ENCODE measurements at places on chromosomes 12 and 14.

DNA sequence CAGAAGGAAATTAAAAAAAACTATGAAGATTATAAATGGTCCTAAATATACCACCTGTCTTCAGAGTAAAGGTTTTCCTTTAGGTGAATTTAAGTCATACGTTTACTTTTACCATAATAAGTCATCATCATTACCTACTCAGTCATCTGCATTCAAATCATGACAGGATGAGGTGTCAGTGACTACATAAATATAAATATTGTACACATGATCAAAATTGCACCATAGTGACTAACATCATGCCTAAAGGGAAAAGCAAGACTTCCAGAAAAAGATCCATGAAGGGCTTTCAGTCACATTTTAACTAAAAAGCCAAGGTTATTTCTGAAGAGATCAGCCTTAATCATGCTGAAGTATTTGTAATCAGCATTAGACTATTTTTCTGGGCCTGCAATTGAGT is 759.9 kb upstream of the FLRT2 start:
- no peak for DNase-seq

DNA sequence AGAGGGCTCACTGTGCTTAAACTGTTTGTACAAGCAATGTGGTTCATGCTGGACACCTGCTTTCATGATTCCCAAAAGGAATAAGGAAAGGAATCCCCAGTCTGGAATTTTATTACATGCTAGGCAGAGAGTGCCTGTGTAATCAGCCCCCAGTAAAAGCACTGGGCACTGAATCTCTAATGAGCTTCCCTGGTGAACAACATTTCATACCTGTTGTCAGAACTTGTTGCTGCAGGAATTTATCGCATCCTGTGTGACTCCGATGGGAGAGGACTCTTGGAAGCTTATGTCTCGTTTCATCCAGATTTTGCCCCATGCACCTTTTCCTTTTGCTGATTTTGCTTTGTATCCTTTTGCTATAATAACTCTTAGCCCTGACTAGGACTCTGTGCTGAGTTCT is 190.2 kb upstream of the HMGA2 start:
- no peak for DNase-seq

- DNase-seq: no peak
Measured at GRCh38 chr12:108620236-108620879, 13.3 kb downstream of the SELPLG start.

DNA sequence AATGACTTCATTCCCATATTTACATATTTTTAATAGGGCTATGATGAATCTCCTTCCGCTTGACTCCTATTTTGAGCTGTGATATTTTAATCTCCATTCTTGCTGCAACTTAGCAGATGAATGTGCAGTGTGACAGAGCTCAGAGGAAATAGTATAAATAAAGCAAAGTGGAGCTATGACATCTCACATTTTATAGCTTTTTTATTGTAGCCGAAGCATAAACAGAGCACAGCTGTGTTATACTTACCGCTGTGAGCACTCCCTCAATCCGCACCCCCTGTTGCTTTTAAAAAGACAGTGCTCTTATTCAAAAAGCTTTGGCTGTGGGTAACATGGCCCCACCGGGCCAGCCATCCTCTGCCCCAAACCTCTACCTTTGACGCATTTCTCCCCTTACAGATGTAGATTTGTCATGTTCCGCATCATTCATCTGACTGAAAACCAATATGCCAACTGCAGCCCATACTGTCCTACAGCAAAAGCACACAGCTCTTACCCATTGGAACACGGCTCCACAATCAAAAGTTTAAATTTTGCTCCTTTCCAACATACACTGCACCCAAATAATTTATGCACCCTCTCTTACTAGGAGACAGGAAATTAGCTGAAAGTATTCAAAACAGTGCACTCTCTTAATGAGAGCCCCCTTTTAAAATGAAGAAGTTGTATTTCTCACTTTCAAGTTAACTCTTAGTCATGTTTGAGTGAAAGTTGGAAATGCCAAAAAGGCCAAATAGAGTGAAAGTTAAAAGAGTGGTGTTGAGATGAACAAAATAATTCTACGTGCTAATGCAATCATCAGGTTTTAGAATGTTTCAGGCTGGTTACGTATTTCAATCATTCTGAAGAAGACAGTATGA is 429.3 kb upstream of the SOX5 start:
- DNase-seq: no peak

- no peak for DNase-seq
Measured at GRCh38 chr12:65675141-65675621, 149.1 kb upstream of the HMGA2 start.

- DNase-seq: peak; percentile 20
Measured at GRCh38 chr14:39469094-39469710, 37.0 kb upstream of the FBXO33 start.

GRCh38 chr12:121142171-121142950 is 9.7 kb downstream of the P2RX7 start:
- no peak for DNase-seq

GRCh38 chr12:121949648-121950397 is 31.4 kb downstream of the CFAP251 start:
- DNase-seq: no peak

DNA sequence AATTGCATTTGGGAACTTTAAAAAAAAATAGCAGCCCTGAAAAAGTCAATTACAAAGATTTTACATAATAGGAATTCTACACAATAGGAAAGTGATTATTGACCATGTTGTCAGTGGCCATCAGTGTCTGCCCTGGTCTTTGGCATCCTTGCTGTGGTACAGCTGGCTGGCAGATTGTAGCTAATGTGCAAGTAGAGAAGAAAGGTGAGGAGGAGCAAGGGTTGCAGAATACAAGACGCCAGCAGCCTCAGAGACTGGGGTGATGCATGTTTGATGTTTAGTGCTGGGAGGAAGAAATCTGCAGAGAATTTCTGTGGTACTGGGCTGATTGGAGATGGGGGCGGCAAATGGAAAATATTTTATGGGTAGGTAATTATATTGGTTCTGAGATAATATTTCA is 322.9 kb downstream of the TMEM117 start:
- no peak for DNase-seq

- DNase-seq: no peak
Measured at GRCh38 chr12:16492820-16493797, 112.9 kb downstream of the LMO3 start.

DNA sequence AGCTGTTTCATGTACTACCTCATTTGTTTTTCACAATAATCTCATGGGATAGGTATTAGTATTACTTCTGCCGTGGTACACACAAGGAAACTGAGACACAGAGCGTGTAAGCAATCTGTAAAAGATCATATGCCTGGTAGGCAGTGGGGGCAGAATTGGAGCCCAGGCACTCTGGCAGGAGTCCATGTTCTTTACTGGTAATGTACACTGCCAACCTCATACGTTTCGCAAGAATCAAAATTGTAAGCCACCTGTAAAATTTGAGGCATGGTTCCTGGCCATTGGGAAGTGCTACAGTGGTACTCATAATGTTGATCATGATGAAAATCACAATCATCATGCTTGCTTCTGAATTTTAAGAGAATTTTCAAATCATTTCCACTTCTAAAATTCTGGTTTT is 40.7 kb downstream of the TMTC1 start:
- DNase-seq: no peak

- no peak for DNase-seq
Measured at GRCh38 chr14:22844221-22845102, 8.1 kb downstream of the MMP14 start.

GRCh38 chr12:49541911-49542505 is 3.2 kb downstream of the KCNH3 start:
- no peak for DNase-seq

- DNase-seq: peak; percentile 13
Measured at GRCh38 chr14:39102265-39102968, 618 bp downstream of the SEC23A start.

DNA sequence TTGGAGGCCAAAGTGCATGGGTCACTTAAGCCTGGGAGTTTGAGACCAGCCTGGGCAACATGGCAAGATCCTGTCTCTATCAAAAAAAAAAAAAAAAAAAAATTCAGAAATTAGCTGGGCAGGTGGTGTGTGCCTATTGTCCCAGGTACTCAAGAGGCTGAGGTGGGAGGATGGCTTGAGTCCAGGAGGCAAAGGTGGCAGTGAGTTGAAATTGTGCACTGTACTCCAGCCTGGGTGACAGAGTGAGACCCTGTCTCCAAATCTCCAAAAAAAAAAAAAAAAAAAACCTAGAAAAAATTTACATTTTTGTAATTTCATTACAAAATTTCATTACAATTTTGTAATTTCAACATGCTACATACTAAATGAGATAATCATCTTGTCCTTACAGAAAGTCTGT is 42.7 kb downstream of the SYNE2 start:
- DNase-seq: no peak

- DNase-seq: no peak
Measured at GRCh38 chr14:92950193-92950540, 27.2 kb downstream of the CHGA start.

DNA sequence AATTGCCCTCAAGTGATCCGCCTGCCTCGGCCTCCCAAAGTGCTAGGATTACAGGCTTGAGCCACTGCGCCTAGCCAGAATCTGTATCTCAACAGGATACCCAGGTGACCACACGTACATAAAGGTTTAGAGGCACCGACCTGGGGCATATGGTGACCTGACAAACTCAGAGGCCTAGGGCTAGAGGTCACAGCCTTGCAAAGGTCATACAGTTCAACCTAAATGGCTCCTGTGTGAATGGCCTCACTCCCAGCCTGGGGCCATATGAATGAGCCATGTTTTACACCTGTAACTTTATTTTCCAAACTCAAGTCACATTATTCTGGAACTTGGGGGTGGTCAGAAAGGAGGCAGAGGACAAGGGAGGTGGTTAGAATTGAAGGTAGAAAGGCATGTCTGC is 10.0 kb downstream of the STXBP6 start:
- no peak for DNase-seq

GRCh38 chr14:64098120-64098519 is 196.1 kb downstream of the ESR2 start:
- no peak for DNase-seq

GRCh38 chr12:120783197-120783596 is 57.6 kb downstream of the ACADS start:
- DNase-seq: no peak

- no peak for DNase-seq
Measured at GRCh38 chr14:92967346-92967926, 44.5 kb downstream of the CHGA start.

GRCh38 chr12:110794623-110795280 is 52.0 kb upstream of the CCDC63 start:
- no peak for DNase-seq

DNA sequence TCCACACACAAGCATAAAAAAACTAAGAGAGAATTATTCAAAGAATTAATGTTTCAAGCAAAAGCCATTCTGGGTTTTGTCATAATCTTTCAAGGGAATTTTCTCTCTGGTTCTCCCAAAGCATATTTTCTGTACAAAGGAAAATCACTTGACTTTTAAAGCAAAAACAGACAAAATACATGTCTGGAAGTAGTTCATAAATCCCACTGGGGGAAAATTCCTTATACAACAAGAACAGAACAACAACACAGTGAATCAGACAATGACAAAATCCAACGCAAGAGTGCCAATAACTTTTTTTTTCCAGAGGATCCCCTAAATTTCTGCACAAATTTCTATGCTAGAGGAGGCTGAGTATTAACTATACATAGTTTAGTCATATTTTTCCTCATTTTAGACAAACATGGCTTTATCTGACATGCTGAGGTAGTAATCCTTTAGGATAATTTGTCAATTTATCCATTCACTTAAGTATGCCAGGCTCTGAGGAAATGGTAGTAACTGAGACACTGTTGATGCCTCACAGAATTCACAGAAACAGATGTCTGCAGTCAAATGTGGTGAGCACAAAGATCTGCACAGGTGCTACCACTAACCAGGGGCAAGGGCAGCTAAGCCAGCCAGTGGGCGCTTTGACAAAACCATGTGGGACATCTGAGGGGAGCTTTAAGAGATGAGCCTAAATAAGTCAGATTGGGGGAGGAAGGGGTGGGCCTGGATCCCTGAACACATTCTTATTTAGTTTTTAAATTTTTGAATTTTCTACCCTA is 38.0 kb downstream of the GRIP1 start:
- DNase-seq: no peak

DNA sequence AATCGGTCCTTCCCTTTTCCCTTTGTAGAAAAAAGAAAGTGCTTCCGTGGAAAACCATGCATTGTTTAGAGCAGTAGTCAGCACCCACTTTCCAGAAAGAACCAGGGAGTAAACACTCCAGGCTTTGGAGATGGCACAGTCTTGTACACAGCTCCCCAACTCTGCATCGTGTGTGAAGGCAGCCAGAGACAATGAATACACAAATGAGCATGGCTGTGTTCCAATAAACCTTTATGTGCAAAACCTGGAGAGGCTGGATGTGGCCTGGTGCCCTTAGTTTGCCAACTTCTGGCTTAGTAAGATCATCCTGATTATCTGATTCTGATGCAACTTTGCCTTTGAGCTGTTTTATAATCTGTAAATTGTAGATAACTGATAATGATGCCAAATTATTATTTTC is 463.4 kb upstream of the TMEM132C start:
- DNase-seq: no peak

- DNase-seq: no peak
Measured at GRCh38 chr12:91590966-91591638, 408.5 kb upstream of the DCN start.

DNA sequence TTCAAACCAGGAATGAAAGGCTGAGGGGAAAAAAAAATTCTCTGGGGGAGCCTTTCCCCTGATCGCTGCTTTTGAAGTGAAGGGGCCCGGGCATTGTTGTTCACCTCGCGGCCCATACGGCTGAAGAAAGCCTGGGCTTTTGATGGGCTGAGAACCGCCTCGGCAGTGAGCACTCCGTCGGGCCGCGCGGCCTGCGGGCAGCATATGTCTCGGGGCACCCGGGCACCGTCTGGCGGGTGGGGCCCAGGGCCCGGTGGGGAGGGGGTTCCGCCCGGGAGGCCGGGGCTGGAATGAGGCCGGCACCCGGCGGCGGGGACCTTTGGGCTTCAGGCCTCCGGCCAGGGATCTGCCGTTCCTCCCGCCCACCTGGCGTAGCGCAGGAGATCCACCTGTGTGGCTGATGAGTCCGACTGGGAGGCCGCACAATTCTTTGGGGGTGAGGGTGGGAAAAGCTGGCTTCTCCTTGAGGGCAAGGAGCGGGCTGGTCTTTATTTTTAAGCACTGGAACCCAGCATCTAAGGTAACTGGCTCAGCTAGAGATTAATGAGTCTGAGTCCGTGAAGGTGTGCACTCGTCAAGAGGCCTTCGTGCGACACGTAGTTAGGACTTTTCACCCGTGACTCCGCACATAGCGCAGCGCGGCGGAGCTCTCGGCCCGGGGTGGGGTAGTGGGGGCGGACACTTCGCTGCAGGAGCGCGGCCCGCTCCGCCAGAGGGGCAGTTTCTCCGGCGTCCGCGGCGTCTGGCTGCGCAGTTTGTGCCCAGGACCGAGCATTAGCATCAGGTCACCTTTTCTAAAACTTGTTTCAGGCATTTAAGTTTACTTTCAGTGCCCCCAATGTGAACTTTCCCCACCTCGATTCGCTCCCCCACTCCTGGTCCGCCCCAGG is 10.6 kb downstream of the FOXA1 start:
- DNase-seq: peak; percentile 72

DNA sequence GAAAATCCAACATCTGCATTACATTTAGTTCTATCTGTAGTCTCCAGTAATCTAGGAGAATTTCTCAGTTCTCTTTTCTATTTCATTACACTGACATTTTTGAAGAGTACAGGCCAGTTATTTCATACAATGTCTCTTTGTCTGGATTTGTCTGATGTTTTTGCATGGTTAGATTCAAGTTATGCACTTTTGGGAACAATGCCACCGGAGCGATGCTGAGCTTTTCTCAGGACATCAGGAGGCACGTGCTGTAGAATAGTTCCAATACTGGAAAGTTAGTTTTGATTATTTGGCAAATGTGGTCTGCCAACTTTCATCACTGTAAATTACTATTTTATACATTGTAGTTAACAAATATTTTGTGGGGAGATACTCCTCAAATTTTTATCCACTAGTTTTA is 43.1 kb downstream of the ALDH1L2 start:
- DNase-seq: no peak

- DNase-seq: no peak
Measured at GRCh38 chr12:56884421-56884820, 49.8 kb downstream of the SDR9C7 start.
